ENCODE measurements at places on chromosomes 2 and 18. TPM values are rescaled to one million over a fixed set of nuclear protein-coding genes. Genes with fewer than 3 reads are reported as not detected.

The IL36RN gene
- total RNA-seq, result 2.0 TPM

The ALPG gene
- not detected for total RNA-seq

The ATL2 gene
- total RNA-seq, result 224 TPM

The ERFE gene
- total RNA-seq, result 3.8 TPM

The CACNB4 gene
- total RNA-seq, result 0.43 TPM

The SPATA3 gene
- not detected for total RNA-seq

The IL36A gene
- total RNA-seq, result 1.0 TPM

The MLPH gene
- total RNA-seq, result 1.4 TPM

The AKAIN1 gene
- not detected for total RNA-seq

The ME2 gene
- 98.4 TPM for total RNA-seq

The STON1 gene
- 0.34 TPM for total RNA-seq

The FBXO11 gene
- total RNA-seq, result 81.0 TPM

The MPPE1 gene
- total RNA-seq, result 28.7 TPM

The POTEI gene
- total RNA-seq, result not detected

The PXDN gene
- total RNA-seq, result 109 TPM

The EVA1A gene
- 5.1 TPM for total RNA-seq

The MYO3B gene
- total RNA-seq, result 0.34 TPM

The GPBAR1 gene
- total RNA-seq, result under 0.01 TPM

The CFC1 gene
- not detected for total RNA-seq

The UGT1A4 gene
- 1.8 TPM for total RNA-seq

The NETO1 gene
- total RNA-seq, result not detected

The BCS1L gene
- 45.9 TPM for total RNA-seq

The MERTK gene
- total RNA-seq, result 1.4 TPM

The C2orf15 gene
- total RNA-seq, result 2.1 TPM

The CHRNG gene
- total RNA-seq, result not detected

The NMUR1 gene
- total RNA-seq, result not detected

The COLEC12 gene
- total RNA-seq, result not detected

The ITPRIPL1 gene
- total RNA-seq, result 2.3 TPM

The ABHD3 gene
- 10.6 TPM for total RNA-seq

The C2orf66 gene
- total RNA-seq, result 0.93 TPM

The SERPINB11 gene
- under 0.01 TPM for total RNA-seq

The CCDC150 gene
- total RNA-seq, result 1.6 TPM

The TUBA3E gene
- not detected for total RNA-seq

The RGPD4 gene
- not detected for total RNA-seq

The RIOK3 gene
- total RNA-seq, result 148 TPM

The SLC1A4 gene
- total RNA-seq, result 22.2 TPM

The IL37 gene
- total RNA-seq, result not detected

The AOX1 gene
- total RNA-seq, result 7.5 TPM

The NLRC4 gene
- total RNA-seq, result 0.07 TPM

The BCL11A gene
- 14.9 TPM for total RNA-seq

The TEX44 gene
- not detected for total RNA-seq

The PLEKHH2 gene
- 0.43 TPM for total RNA-seq

The RPRM gene
- not detected for total RNA-seq

The ARHGAP15 gene
- total RNA-seq, result not detected

The HOXD4 gene
- total RNA-seq, result not detected

The GKN1 gene
- total RNA-seq, result not detected

The NDC80 gene
- 0.34 TPM for total RNA-seq

The LOXHD1 gene
- not detected for total RNA-seq

The CDH2 gene
- total RNA-seq, result 0.34 TPM

The PJVK gene
- 2.4 TPM for total RNA-seq

The CENPA gene
- 0.07 TPM for total RNA-seq

The DSG4 gene
- total RNA-seq, result not detected

The ELOA2 gene
- not detected for total RNA-seq

The TUBB8B gene
- total RNA-seq, result under 0.01 TPM

The TSPYL6 gene
- total RNA-seq, result not detected
